Stimulated activated naive CD8-positive, alpha-beta T cell treated with anti-CD3 and anti-CD28 coated beads, Interleukin-15, Interleukin-2, amounts not matched to agents 100 U/mL and 50 U/mL, for 24 hours (primary cell): ENCODE measurements at places on chromosomes 13 and 19.
A peak's percentile ranks its signal among the peaks of the same experiment; 100 is the strongest.

GRCh38 chr13:25682276-25682675 lies 310.5 kb downstream of the ATP8A2 start:
- DNase-seq, result no peak

GRCh38 chr13:108070925-108071324 lies 144.4 kb downstream of the LIG4 start:
- DNase-seq, result no peak

DNA sequence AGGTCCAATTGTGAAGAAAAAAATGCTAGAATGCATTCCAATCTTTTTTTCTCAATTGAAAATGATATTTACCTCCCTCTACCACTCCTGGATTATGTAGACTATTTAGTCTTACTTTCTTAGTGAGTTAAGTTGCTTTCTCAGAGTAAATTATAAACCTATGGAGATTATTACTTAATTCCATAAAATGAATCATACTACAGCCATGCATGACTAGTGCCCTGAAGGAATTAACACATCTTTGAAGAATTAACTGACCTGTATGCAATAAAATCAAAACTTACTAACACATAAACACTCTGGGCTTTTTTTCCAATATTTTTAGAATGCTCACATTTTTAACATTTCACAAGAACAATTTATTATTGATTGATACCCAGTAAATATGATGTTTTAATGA lies 379.4 kb upstream of the DACH1 start:
- no peak for DNase-seq

DNA sequence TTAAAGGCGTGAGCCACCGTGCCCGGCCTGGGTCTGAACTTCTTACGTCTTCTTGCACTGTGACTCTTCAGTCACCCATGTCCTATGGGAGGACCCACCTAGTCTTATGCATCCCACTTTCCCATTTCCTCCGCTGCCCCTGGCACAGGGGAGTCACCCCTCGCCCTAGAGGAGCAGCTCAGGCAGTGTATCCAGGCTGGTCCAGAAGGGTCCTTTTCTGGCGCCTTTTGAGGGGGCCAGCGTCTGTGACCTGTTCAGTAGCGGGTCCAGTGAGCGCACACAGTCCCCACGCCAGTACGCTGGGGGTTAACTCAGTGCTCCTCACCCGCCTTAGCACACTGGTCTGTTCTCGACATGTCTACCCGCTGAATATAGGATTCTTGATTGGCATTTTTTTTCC lies 107.1 kb downstream of the TM9SF2 start:
- no peak for DNase-seq

GRCh38 chr19:13104848-13105711 lies 2.4 kb upstream of the LYL1 start:
- peak; percentile 43 for DNase-seq

GRCh38 chr19:53809518-53810186 lies 14.5 kb downstream of the NLRP12 start:
- DNase-seq, result no peak

DNA sequence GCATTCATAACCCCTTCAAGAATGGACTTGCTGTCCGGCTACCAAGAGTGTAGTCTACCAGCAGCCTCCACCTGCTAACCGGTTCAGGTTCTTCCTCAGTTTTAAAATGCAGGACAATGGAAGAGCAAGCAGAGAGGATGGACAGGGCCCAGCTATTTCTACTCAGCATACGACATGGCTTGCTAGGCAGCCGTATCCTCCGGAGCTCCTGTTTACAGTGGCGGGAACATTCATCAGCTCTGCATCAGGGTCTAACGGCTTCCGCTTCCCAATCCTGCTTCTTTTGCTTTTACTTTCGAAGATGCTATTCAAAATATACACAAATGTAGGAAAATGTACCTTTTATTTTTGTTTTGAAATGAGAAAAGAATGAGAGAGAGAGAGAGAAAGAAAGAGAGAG lies 118.5 kb downstream of the TRPC4 start:
- no peak for DNase-seq

- no peak for DNase-seq
These were observed 67.4 kb upstream of the FRY start for GRCh38 chr13:31964168-31964567.

- no peak for DNase-seq
These were observed 153.9 kb downstream of the MIPEP start for GRCh38 chr13:23735329-23735728.

DNA sequence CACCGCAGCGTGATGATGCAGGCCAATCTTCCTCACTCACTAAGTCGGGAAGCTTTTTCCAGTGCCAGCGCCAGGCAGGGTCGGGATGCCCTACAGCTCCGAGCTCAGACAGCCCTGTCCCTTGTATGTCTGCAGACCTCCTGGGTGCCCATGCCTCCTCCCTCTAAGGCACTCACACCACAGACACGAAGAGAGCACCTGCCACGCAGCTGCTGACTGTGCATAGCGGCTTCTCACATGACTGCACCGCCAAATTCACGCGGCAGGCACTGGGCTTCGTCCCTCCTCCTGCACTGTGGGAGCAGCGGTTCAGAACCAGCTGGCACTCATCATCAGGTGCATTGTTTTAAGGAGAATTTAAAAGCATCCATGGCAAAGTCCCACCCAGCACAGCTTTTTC lies 88.1 kb downstream of the SLC7A1 start:
- no peak for DNase-seq
